Endothelial cell of coronary artery (primary cell): ENCODE measurements at places on chromosomes 3 and 15. TPM values are rescaled to one million over a fixed set of nuclear protein-coding genes. Genes with fewer than 3 reads are reported as not detected.

EOGT gene
- 90.5 and 92.1 TPM in 2 replicates for total RNA-seq

CSTA gene
- 0.66 TPM in 1 of 2 replicates, not detected in the other for total RNA-seq

IQSEC1 gene
- 5.8 and 10.9 TPM in 2 replicates for total RNA-seq

ALG3 gene
- total RNA-seq, result 19.1 and 24.6 TPM in 2 replicates

CELSR3 gene
- 0.18 and 0.47 TPM in 2 replicates for total RNA-seq

GOLGA6L22 gene
- not detected in 2 replicates for total RNA-seq

RPN1 gene
- total RNA-seq, result 497 and 503 TPM in 2 replicates

DOCK3 gene
- under 0.01 TPM in 2 replicates for total RNA-seq

LRRC15 gene
- total RNA-seq, result under 0.01 TPM in 2 replicates

FBXO40 gene
- total RNA-seq, result not detected in 2 replicates

NOX5 gene
- total RNA-seq, result under 0.01 TPM in 1 of 2 replicates, not detected in the other
